ENCODE measurements at places on chromosomes 13 and 19.

- DNase-seq = no peak
These were observed 87.1 kb upstream of the STK24 start for GRCh38 chr13:98664047-98664446.

DNA sequence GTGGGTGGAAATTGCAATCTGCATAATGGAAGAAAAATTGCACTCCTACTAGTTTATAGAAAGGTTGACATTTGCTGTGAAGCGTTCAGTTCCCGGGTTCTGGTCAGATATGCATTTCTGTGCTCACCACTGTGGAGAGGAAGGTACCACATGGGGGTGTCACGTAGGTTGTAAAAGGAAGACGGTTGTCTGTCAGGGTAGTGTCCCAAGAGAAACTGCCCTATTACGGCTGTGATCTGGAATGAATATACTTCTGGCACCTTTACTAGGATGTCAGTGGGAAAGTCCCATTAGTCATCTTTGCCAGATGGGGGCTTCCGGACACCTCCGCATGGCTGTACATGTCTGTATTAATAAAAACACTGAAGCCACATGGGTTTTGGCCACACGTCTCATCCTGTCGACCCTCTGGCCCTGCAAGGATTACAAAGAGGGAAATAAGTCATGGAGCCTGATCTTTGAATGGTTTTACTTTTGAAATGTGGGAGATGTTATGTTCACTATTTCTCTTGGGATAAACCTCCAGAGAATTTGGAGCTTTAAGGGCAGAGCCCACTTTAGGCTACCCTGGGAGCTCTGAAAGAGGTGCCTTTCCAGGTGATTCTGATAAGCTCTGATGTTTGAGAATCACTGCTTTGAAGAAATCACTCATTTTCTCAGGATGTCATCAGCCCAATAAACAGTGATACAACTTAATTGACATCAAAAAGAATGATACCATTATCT lies 133.9 kb downstream of the AKAP11 start:
- no peak for DNase-seq

- DNase-seq = no peak
These were observed 158.2 kb downstream of the NALCN start for GRCh38 chr13:101258071-101258470.

DNA sequence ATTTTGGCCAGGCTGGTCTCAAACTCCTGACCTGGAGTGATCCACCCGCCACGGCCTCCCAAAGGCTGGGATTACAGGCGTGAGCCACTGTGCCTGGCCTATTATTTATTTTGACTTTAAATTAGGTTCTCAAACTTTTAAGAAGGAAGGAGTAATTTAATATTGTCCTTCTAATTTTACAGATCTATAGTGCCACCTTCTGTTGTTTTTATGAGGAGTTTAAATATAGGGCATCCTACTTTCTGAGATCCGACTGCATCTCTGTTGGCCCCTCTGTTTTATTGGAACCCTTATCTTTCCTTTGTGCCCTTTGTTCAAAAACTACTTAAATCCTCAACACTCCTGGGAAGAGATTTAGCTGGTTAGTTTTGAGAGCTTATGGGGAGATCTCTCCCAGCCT lies 25.4 kb upstream of the ZMYM5 start:
- DNase-seq = no peak

- no peak for DNase-seq
These were observed 27.1 kb upstream of the ABCC4 start for GRCh38 chr13:95328386-95328785.

GRCh38 chr13:43881580-43881979 lies 1.9 kb downstream of the LACC1 start:
- DNase-seq = no peak

DNA sequence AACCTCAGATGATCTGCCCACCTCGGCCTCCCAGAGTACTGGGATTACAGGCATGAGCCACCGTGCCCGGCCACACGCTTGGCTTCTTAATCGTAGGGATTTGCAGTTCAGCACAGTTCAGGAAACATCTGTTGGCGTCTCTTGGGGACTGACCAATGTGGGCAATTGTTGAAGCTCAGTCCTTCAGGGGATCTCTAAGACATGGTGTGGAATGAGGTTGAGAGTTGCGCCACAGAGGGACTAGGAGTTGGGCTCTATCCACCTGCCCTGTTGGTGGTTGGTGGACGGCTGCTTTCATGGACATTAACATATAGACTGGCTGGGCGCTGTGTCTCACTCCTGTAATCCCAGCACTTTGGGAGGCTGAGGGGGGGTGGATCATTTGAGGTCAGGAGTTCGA lies 37.3 kb upstream of the SIN3B start:
- no peak for DNase-seq
